CD8-positive, alpha-beta T cell (primary cell): ENCODE measurements at places on chromosomes 3 and 15.

- DNase-seq: no peak
Measured at GRCh38 chr3:46370839-46371518, at the start of gene CCR5. Gene CCR5 (plus strand): TSS chr3:46370946. CDS start chr3:46372903, 1,957 bp downstream.

- no peak for DNase-seq
Measured at GRCh38 chr3:87305517-87305916, 29.1 kb upstream of the POU1F1 start.

GRCh38 chr3:11434017-11434526 lies 161.9 kb downstream of the ATG7 start:
- DNase-seq: no peak

DNA sequence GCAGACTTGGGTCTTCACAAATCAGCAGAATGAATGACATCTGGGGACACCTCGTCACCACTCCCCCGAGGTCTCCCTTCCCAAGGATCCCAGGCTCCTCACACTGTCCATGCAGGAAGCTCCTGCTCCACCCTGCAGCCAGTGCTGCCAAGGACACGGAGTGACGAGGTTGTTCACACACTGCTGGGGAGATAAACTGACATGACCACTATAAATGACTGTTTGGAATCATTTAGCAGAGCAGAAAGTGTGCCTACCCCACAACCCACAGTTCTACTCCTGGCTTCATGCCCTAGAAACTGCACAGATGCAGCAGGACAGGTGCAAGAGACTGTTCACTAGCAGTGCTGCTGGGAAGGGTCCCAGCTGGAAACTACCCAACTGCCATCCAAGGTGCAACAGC lies 19.7 kb upstream of the PRSS50 start:
- DNase-seq: no peak

GRCh38 chr3:171980578-171981270 lies 58.7 kb upstream of the FNDC3B start:
- no peak for DNase-seq

DNA sequence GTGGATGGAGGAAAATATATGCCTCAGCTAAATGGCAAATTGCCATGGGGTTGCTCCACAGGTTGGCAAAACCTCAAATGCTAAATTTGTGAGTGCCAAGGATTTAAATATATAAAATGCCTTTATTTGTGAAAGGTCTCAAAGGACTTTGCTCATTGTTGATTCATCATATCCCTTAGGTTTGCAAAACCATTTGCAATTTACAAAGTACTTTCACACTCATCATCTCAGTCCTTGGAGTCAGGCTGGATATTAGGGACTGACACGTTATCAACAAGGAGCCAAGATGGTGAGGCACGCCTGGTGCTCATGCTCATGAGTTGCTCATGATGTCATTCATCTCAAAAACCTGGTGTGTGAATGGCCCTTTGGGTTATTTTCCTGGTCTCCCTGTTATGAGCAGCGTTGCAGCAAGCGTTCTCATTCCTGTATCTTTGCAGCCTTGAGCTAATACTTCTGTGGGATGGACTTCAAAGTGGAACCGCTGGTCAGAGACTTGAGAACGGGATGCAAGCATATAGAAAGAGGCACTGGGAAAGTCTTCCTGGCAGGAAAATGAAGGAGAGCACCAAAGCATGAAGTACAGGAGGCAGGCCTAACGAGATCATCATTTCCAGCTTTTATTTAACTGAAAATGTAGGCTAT lies 66.0 kb downstream of the MYO1E start:
- no peak for DNase-seq

DNA sequence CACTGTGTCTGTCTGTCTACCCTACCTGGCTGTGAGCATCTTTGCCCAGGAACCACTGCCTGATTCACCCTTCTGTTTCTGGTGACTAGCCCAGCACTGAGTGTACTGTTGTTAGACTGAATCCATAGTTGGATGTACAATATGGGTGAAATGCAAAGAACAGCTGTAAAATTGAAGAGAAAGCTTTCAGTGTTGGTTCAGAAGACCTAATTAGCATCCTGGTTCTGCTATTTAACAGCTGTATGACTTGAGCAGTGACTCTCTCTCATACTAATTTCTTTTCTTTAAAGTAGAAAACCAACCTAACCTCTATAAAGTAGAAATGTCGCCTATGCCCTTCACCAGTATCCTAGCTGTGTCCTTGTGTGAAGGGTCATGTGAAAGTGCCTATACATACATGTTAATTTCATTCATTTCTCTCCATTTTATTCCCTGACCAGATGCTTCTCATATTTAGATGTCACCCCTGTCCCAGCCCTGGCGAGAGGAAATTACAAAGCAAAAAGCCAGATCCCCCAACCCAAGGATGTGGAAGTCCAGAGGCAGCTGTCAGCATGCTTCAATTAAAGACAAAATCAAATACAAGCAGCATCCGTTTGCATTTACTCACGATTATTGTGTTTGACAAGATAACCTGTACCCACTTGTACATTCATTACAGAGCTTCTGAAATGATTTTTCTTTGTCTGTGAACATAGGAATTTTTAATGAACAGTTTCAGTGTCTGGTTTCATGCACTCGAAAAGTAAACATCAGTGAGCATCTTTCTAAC lies 305.7 kb upstream of the ICE2 start:
- DNase-seq: no peak

DNA sequence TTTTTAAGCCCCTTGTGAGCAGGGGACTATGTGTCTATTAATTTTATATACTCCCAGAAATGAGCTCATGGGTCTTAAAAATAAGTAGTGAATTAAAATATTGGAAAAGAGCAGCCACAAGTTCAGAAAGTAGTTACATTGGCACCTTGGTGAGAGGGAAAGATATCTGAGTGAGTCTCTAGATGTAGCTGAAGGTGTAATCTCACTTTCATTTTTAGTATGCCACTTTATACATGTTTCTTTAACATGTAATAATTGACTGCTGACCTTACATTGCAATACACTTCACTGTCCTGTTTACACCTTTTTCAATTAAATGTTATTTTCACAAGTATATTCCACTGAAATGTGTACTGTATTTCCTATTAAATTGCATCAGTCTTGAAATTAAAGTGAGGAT lies 12.1 kb upstream of the PAK6 start:
- no peak for DNase-seq

DNA sequence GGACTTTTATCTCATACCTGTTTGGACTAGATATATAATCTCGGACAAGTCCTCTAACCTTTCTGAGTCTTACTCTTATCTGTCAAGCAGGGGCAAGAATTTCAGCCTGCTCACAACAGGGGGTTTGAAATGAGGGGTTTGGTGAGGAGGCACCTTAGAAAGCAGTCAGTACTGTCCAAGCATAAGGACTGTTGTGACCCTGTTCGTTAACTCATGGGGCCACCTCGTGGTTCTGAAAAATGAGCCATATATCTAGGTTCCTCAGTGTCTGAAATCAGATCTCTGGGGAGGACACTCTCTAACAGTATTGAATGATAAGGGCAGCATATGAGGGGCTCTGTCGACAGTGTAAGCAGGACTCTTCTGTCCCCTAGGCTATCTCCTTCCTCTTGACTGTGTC lies 7.2 kb upstream of the TIMP4 start:
- DNase-seq: no peak

- DNase-seq: no peak
Measured at GRCh38 chr3:101383156-101383575, 62.8 kb upstream of the IMPG2 start.

- DNase-seq: peak; percentile 20
Measured at GRCh38 chr15:101121511-101122090, 130.2 kb downstream of the CHSY1 start.

DNA sequence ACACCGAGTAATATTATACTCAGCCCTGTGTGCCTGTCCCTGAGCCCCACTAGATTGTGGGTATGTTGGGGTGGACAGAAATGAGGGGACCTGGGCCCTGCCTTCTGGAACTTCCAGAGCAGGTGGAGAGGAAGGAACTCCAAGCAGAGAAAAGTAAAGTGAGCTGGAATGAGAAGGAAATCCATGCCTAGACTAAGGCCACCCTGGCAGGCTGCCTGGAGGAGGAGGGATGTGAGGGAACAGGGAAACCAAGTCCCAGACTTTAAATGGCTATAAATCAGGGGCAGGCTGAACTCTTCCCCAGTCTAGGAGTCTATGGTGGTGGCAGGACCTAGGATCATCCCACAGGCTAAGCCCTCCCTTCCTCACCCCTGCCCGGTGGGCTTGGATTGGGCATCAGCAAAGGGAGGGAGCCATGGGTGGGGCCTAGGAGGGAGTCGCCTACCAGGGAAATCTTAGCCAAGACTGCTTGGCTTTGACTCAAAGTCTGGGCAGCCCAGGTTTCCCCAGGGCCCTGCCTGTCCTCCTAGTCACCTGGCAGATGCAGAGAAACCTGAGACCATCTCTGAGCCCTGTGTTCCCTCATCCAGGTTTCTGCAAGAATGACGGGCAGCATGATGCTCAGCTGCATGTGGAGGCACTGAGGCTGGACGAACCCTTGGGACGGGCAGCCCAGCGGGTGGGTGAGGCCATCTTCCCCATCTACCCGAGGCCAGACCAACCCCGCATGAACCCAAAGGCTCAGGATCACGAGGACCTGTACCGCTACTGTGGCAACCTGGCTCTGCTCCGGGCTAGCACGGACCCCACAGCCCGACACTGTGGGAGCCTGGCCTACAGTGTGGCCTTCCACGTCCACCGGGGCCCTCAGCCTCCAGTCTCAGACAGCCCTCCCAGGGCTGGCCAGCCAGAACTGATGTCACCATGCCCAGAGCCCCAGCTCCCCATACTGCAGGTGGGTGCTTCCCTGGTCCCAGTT lies 15.6 kb upstream of the STRA6 start:
- no peak for DNase-seq

- no peak for DNase-seq
Measured at GRCh38 chr3:196914866-196915265, 27.5 kb downstream of the NCBP2 start.

- DNase-seq: no peak
Measured at GRCh38 chr3:150391161-150391560, 16.9 kb upstream of the TSC22D2 start.

GRCh38 chr3:125107861-125108567 lies 52.2 kb upstream of the HEG1 start:
- no peak for DNase-seq

DNA sequence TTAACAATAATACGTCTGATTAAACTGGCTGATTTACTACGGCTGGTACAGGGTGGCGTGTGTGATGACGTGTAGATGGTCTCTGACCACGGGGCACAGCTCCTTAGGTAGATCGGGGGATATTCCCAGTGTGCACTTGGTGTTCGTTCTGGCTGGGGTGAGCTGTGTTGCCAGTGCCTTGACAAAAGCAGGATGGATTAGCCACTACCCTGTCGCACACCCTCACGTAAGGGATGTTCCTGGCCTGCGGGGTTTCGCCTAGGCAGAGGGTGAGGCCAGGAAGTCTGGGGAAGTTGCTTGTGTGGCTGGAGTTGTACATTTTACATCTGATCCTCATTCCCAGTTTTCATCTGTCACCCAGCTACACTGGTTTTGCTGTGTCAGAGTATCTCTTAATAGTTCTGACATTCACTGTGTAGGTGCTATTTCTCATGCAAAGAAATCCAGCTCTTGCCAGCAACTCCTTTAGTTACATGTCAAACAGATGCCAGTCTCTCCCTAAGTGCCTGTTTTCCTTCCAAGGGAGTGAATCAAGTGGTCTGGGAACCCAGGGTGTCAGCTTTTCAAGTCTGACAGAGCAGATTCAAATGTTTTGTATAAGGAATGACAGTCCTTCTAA lies 66.1 kb upstream of the CCR4 start:
- DNase-seq: no peak

GRCh38 chr3:122676759-122677158 lies 3.9 kb upstream of the PARP14 start:
- no peak for DNase-seq

GRCh38 chr3:128343287-128344051 lies 123.2 kb downstream of the DNAJB8 start:
- no peak for DNase-seq

DNA sequence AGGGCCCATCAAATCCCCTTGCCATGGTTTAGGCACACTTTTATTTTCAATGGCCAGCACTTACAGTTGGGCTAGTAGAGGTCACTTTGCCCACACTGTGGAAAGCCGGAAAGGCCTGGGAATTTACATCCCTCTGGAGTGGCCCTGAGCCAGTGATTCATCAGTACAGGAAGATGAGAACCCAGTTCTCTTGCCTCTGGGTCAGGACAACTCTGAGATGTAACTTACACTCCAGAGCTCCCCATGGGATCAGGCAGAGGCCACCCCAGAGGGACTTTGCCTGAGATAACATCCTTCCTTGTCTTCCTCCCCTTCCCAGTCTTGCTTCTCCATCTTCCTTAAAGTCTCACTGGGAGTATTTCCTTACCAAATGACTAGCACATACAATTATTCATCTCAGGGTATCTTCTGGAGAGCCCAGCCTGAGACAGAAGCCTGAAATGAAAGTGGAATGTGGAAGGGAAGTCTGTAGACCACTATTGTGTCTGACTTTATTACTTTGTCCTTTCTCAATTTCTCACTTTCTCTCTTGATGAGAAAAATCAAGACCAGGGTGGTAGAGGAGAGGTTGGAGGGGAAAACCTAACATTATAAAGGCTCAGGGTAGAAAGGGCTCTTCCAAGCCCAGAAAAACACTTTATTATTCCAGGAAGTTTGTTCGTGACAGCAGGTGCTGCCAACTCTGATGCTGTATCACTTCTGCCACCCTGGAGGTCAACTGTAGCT lies 220.8 kb downstream of the ZNF621 start:
- DNase-seq: no peak

DNA sequence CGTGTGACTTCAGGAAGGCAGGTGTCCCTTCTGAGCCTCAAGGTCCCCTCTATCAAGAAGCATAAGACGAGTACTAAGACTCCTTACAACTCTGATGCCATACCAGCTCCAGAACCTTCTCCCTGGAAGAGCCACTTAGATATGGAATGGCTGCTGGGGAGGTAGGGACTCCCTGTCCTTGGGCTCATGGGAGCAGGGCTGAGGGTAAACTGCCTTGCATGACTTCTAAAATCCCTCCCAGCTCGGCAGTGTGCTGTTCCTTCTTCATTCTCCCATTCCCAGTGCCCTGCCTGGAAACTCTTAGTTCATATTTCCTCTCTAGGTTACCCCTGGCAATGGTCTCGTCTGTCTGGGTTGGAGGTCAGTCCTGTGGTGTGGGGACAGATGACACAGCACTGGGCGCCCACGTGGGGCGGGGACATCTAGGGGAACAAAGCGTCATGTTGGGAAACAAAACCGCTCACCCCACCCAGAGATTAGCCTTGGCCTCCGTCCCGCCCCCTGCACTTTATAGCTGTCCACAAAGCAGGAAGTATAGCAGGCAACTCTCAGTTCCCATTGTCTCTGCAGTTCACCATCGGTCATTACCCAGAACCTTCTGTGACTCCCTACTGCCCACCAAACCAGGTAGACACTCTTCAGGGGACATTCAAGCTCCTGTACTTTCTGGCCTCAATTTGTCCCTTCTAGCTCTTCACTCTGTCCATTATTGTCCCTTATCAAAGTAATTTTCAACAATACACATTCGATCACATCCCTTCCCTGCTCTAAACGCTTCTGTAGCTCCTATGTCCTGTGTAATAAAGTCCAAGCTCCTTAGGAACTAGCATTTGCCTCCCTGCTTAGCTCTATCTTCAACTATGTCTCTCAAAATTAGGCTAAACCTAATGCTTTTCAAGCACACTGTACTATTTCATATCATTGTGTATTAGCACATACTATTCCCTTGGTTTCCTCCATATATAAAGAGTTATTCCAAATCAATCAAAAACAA lies 73.8 kb downstream of the IQSEC1 start:
- DNase-seq: no peak
